ENCODE measurements at places on chromosomes 3 and 15.

DNA sequence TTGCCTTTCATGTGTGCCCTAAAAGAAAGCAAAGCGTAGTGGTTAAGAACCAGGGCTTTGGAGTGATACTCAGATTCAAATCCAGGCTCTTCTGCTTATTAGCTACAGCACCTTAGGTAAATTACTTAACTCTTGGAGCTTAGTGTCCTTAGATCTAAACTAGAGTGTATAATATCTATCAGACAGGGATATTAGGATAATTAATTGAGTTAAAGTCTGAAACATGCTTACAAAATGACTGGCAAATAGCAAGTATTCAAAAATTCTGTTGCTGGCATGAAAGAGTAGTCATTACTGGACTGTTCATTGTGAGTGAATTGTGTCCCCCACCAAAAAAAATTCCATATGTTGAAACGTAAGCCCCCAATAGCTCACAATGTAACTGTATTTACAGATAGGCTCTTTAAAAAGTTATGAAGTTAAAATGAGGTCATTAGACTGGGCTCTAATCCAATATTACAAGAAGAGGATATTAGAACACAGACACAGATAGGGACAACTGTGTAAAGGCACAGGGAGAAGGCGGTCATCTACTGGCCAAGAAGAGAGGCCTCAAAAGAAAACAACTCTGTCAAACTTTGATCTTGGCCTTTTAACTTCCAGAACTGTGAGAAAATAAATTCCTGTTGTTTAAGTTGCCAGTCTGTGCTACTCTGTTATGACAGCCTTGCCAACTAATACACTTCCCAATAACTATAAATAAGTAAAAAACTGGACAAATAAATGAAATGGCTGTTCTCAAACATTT lies 60.4 kb upstream of the LRRC3B start:
- no peak for DNase-seq

DNA sequence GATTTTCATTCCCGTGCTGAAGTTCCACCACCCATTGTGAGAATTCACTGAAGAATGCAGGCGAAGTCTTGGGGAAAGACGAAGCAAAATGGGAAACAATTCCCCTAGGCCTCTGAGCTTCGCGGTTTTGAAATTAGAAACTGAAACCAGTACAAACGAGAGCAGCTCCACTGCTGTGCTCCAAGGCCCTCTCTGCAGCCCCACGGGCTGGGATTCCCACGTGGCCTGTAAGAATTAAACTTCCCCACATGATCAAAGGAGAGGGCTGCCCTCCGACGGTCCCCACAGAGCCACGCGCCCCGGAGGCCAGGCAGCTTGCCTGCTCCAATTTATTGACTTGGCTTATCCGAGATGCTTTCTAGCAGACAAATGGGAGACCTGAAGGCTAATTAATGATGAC lies 144.0 kb downstream of the GREM1 start:
- DNase-seq, result no peak

- DNase-seq, result peak; percentile 19
These were observed 27.0 kb upstream of the SFMBT1 start for GRCh38 chr3:53072653-53073552.

- no peak for DNase-seq
These were observed 112.3 kb upstream of the NR2E3 start for GRCh38 chr15:71698030-71698429.

GRCh38 chr3:72338942-72339669 lies 509.1 kb downstream of the SHQ1 start:
- no peak for DNase-seq

GRCh38 chr3:183966361-183966791 lies 51.3 kb downstream of the ABCC5 start:
- DNase-seq, result no peak

- DNase-seq, result peak; percentile 68
These were observed 3.7 kb downstream of the IFT80 start for GRCh38 chr3:160395297-160395696.

Measured in DMS 273 treated with DMSO at 0.1 percent for 48 hours (cell line).